ENCODE measurements at places on chromosomes 6 and 20.

- no peak for DNase-seq
Measured at GRCh38 chr6:3376064-3376463, 80.8 kb downstream of the SLC22A23 start.

GRCh38 chr6:4971851-4972250 lies 32.0 kb downstream of the RPP40 start:
- DNase-seq: no peak

- DNase-seq: no peak
Measured at GRCh38 chr6:15389765-15390723, 144.2 kb downstream of the JARID2 start.

DNA sequence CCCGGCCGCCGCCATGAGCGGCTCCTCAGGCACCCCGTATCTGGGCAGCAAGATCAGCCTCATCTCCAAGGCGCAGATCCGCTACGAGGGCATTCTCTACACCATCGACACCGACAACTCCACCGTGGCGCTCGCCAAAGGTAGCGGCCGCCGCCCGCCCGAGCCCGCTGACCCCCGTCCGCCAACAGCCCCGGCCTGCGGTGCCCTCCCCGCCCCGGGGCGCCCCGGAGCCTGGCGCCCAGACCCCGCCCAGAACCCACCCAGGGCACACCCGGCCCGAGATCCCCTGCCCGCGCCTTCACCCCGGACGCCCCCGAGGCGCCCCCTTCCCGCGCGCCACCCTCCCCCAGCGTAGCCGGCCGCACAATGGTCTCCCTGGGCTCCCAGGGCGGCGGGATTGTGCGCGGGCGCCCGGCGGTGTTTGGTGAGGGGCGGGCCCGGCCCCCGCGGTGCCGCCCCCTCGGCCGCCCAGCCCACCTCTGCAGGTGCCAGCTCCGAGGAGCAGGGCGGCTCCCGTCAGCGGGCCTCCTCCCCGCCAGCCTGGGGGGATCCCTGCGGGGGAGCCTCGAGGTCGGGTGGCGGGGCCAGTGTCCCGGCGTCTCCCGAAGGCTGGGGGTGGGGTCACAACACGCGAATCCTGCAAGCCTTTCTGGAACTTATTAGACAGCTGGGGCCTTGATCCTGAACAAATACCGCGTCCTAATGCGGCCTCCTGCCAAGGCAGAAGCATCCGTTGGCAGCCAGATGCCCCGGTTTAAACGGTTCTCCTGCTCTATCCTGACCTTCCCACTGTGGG lies 577 bp downstream of the LSM14B start:
- no peak for DNase-seq

- no peak for DNase-seq
Measured at GRCh38 chr6:21887231-21888185, 294.0 kb downstream of the SOX4 start.

DNA sequence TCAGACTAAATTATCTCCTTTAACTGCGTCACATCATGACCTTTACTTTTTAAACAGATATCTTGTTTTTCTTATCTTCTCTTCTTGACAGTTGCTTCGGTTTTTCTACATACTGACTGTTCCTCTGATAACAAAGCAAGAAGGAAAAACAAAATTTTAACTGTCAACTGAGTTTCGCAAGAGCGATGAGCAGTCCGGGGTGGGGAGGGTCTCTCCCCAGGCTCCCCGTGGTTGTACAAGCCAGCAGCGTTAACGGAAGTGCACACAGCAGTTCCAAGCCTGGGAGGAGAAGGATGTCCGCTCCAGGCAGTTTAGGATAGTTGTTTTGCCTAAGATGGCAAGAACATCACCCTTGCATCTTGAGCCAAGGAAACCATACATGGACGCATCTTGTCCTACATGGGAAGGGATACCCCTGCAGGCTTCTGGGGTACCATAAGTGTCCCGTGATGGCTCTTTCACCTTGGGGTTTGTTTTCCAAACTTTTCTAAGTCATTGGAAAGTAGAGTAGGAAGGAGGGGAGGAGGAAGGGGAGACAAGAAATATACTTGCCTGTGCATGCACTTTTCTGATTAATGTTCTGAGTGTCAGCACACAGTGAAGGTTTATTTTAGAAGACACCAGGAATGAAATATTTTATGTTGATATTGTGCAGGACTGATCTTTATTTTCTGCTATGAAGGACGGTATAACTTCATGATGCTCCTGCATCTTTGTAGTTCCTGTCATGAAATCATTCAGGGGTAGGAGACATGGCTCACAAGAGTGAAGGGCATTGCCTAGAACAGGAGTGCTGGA lies 20.8 kb downstream of the SLC24A3 start:
- DNase-seq: no peak

DNA sequence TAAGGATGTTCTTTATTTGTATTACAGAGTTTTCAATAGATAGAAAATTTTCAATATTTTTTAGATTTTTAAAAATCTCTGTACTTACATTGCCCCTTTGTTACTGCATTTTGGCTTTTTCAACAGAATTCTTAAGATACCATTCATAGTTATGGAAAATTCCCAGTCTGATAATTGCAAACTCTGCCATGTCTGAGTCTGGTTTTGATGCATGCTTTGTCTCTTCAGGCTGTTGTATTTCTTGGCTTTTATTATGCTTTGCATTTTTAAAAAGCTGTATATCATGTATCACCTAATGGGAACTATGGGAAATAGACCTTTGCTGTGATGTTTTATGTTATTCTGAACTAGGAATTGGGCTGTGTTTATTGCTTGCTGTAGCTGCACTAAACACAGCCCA lies 898.9 kb upstream of the ADGRB3 start:
- DNase-seq: no peak

- no peak for DNase-seq
Measured at GRCh38 chr6:21529431-21529830, 64.1 kb upstream of the SOX4 start.

DNA sequence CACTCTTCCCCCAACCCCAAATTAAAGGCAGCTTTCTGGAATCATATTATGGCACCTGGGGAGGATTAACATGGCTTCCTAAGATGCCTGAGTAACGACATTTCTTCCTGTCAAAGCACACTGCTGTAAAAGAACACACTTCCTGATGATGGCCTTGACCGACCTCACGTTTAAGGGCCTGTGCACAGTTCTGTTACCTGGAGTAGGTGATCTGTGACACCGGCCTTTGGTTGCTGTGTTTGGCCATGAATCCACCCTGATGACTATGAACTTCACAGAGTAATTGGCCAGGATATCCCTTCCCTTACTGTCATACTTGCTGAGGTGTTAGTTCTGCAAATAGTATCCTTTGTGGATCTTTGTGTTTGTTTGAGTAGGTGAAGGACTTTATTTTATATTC lies 45.8 kb downstream of the PLCB4 start:
- DNase-seq: no peak

DNA sequence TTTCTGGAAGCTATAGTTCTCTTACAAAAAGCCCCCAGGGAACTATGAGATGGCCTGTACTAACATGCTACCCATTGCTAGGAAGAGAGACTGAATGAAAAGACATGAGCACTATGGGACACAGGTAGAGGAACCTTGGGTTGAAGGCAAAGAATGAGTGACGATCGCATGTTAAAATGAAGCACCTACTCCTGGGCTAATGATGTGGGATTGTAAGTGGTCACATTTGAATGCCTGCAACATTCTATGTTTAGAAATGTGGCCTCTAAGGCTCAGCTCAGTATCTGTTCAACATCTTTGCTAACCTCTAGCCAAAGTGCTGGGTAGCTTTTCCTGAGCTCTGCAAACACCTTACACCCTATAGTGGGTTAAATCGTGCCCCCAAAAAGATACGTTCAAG lies 5.2 kb upstream of the ZC3H12D start:
- no peak for DNase-seq

DNA sequence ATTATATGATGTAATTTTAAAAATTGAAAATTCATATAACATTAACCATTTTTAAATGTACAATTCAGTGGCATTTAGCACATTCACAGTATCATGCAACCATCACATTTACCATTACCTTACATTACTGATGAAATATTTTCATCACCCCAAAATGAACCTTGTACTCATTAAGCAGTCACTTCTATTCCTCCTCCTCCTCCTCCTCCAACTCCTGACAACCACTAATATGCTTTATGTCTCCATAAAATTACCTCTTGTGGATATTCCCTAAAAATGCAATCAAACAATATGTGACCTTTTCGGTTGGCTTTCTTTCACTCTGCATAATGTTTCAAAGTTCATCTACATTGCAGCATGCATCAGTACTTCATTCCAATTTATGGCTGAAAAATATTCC lies 45.2 kb downstream of the ZHX3 start:
- DNase-seq: no peak

DNA sequence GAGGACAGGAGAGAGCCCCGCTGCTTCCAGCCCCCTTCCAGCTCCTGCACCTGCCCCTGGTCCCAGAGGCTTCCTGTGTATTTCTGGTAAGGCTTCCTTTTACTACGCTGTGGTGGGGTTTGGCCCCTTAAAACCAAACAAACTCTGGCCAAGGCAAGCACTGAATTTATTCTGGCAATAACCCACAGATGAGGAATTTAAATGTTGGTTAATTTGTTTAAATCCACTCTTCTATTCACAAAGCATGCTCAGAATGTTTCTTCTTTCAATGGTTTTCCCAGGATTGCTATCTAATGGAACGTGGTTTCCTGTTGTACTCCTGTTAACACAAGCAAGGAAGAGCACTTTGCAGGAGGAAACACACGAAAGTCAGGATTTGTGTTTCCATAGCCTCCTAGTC lies 236.5 kb upstream of the FOXQ1 start:
- no peak for DNase-seq

- DNase-seq: no peak
Measured at GRCh38 chr6:29633534-29633905, 537 bp upstream of the GABBR1 start.

- peak; percentile 25 for DNase-seq
Measured at GRCh38 chr6:30357678-30358540, 13.0 kb downstream of the RPP21 start.

DNA sequence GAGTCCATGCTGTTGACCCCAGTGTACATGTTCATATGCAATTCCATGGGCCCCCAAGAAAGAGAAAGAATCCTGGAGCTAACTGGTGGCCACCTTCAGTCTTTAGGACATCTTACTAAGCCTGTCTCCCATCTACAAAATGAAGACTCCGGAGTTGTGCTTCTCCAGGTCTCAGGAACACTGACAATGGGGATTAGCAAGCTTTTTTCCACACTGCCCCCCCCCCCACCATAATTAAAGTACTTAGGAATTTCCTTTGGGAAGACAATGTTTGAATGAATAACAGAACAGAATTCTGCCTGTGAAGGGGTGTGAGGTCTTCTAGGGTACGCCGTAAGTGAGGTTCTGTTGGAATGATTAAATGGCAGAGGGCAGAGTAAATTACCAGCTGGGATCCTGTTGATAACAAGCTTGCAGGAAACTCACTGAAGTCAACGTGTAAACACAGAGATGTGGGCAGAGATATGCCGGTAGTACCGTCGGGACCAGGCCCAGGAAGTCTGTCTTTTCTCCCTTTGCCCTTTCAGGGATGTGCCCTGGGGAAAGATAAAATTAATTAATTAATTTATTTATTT lies 63.1 kb downstream of the ANKRD6 start:
- no peak for DNase-seq

DNA sequence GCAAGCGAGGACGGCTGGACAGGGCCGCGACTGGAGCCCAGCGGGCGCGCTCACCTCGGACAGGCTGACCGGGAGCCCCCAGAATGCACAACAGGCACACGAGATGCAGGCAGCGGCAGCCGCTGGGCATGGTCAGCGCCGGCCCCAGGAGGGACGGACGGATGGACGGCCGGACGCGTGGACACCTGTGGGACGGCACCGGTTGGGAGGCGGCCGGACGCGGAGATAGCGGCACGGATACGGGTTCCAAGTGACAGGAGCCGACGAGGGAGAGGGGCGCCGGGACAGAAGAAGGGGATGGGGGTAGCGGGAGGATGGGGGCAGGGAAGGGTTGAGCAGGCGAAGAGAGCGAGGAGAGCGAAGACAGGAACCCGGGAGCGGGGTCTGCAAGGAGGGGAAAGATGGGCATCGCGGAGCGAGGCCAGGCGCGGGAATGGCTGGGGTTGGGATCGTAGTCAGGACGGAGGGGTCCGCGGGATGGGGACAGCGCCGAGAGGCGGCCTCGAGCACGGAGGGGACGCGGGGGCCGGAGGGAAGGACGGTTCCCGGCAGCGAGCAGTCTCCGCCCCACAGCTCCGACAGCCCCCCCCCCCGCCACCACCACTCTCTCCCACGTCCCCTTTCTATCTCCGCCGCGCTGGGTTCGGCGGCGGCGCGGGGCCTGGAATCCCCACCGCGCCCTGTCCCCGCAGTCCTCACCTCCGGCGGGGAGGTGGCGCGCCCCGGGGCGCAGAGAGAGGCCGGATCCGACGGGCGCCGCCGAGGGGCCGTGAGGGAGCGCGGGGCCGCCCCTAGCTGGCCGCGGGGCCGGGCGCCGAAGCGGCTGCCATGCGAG lies 435 bp downstream of the DLK2 start:
- DNase-seq: peak; percentile 34

GRCh38 chr6:143844006-143844405 lies 868 bp downstream of the LTV1 start:
- DNase-seq: no peak

GRCh38 chr6:135162678-135163439 lies 18.2 kb upstream of the MYB start:
- no peak for DNase-seq

- DNase-seq: no peak
Measured at GRCh38 chr6:36688739-36689075, 8.9 kb upstream of the RAB44 start.

GRCh38 chr6:138970856-138971425 lies 17.1 kb downstream of the REPS1 start:
- DNase-seq: peak; percentile 82

DNA sequence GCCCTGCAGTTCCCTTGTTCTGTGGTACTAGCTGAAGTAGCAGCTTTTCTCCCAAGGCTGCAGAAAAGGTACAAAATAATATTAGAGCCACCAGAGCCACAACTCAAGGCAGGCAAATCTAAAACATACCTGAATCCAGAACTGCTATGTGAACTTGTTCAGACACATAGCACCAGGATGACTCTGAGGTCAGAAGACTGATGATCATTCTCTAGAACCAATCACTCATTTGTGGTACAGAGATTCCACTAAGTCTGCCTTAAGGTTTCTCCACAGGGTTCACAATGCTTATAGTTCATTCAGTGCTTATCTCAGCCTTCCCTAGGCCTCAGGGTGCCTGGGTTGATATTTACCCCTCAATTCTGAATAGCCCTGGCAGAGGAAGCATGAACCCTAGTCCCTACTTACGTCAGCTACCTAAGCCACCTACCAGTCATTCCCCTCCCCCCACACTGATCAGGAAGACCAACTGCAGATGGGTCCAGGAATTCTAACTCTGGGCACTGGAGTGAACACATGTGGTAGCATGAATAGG lies 140.9 kb upstream of the MOCS1 start:
- no peak for DNase-seq

DNA sequence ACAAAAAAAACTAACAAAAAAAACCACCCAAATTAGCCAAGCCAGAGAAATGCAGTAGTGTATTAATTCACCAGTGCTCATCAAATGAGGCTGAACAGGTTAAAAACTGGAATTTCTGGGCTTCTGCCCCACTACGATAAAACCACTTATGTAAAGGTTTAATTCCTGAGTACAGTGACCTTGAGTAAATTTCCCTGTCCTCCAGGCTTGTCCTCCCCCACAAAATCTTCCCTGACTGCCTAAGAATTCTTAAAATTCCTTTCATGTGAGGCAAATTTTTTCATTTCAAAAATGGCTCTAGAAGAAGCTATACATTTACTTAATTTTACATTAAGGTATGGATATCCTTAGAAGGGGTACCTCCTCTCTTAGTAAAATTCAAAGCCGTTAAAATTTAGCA lies 80.1 kb upstream of the ID4 start:
- no peak for DNase-seq

Measured in kidney epithelial cell (primary cell).